ENCODE measurements at places on chromosomes 1 and 21.

- peak; percentile 53 for DNase-seq
These were observed 25.7 kb downstream of the KCNK1 start for GRCh38 chr1:233639611-233640010.

GRCh38 chr1:32639489-32640075, 10.8 kb downstream of the ZBTB8OS start:
- no peak for DNase-seq

DNA sequence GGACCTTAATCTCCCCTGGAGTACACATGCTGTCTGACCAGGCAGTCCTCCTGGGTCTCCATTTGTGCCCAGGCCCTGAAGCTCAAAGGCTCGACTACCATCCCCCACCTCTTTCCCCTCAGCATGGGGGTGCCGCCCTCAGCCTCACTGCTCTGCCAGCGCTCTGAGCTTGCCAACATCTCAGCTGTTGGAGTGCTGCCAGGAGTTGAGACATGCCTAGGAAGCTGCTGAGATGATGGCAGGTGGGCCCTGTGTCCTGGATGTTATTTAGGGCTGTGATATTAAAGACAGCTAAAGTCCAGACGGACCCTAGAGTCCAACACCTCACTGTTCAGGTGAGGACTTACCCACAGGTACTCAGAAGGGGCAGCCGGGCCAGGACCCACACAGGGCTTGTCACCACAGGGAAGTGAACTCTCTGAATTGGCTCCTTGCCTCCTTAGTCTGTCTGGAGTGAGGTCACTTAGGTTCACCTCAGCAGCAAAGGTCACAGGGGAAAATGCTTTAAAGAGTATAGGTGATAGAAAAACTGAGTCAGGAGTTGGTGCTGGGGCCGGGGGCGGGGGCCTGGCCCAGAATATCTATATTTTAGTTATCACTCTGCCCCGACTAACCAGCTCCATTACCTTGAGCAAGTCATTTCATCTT, 19.7 kb upstream of the KCNC4 start:
- no peak for DNase-seq

GRCh38 chr1:150259758-150260669, 2.4 kb downstream of the CA14 start:
- DNase-seq, result no peak

GRCh38 chr1:37495875-37496274, 18.7 kb downstream of the MEAF6 start:
- DNase-seq, result no peak

GRCh38 chr1:15963968-15964648, 11.8 kb downstream of the ZBTB17 start:
- peak; percentile 58 for DNase-seq

GRCh38 chr1:160124705-160125478, 9.3 kb downstream of the ATP1A2 start:
- DNase-seq, result no peak

GRCh38 chr1:245260110-245260882, 105.5 kb downstream of the KIF26B start:
- DNase-seq, result no peak

GRCh38 chr1:201487742-201488141, 18.8 kb upstream of the PHLDA3 start:
- no peak for DNase-seq

GRCh38 chr1:20160034-20160433, 20.9 kb downstream of the PLA2G2F start:
- no peak for DNase-seq

GRCh38 chr21:42287193-42288083, 27.8 kb downstream of the TFF3 start:
- DNase-seq, result no peak

GRCh38 chr21:31915566-31915965, 42.7 kb downstream of the HUNK start:
- no peak for DNase-seq

- no peak for DNase-seq
These were observed 57.9 kb upstream of the KCNE2 start for GRCh38 chr21:34305605-34306604.

GRCh38 chr1:98296681-98297080, 364.8 kb upstream of the SNX7 start:
- no peak for DNase-seq

- DNase-seq, result no peak
These were observed 251.4 kb downstream of the FAM72C start for GRCh38 chr1:143720087-143721023.

DNA sequence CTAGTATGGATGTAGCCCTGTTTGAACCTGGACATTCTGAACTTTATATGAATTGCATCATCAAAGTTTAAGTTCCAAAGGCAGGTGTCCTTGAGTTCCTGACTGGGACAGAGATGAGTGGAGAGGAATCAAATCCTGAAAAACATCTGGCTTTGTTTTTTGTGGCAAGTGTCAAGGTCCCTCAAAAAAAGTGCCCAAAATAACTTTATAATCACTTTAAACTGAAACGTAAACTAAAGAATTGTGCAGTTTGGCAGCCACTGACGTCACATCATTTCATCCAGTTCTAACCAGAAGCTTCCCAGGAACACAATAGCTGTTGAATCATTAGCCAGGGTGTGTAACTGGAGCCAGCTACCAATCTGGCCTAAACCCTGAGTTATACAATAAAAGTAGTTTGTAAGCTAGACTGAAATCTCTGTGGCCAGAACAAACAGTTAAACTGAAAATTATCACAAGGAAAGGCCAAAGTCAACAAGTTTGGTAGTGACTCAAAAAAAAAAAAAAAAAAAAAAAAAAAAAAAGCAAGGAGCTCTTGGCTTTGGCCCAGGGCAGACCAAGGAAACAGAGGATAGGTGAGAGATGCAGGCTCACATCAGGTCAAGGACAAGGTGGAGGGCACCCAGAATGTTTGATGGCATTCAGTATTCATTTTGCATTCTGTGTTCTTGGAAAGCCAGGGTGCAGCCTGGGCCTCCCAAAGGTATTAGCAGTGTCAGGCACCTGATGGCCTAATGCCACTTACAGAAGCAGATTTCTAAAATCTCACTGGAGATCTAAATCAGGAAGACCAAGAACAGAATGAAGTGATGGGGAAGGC, 74.3 kb downstream of the TNFSF18 start:
- no peak for DNase-seq

GRCh38 chr1:57218487-57219079, 205.3 kb downstream of the DAB1 start:
- no peak for DNase-seq

GRCh38 chr1:246215510-246215903, 291.6 kb downstream of the SMYD3 start:
- DNase-seq, result no peak

GRCh38 chr1:150683914-150684313, 13.0 kb downstream of the GOLPH3L start:
- DNase-seq, result peak; percentile 5
